Cerebellar cortex (tissue), 1 donor: ENCODE measurements at places on chromosomes 11 and 22.

GRCh38 chr11:13450832-13451397, 12.1 kb downstream of the BTBD10 start:
- DNase-seq, result no peak

DNA sequence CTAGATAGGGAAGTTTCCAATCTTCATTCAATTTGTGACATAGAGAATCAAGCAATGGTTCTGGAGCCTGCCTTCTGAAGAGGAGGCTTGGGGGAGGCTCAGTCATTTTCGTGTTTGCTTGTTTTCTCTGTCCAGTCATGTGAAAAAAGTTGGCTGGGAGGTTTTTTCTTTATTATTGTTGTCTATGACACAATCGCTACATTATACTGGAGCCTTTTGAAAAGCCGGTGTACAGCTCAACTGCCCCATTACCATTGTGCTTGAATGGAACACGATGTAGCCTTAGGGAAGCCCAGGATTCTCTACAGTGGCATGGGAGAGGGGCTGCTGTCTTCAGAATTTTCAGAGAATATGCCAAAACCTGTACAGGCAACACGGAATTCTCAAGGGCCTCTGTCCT, 57.9 kb upstream of the NCAM1 start:
- DNase-seq, result peak; percentile 20

- DNase-seq, result peak; percentile 73
Measured at GRCh38 chr11:10302744-10303557, 1.9 kb upstream of the ADM start.

GRCh38 chr11:27392278-27393114, 29.5 kb upstream of the CCDC34 start:
- DNase-seq, result no peak

DNA sequence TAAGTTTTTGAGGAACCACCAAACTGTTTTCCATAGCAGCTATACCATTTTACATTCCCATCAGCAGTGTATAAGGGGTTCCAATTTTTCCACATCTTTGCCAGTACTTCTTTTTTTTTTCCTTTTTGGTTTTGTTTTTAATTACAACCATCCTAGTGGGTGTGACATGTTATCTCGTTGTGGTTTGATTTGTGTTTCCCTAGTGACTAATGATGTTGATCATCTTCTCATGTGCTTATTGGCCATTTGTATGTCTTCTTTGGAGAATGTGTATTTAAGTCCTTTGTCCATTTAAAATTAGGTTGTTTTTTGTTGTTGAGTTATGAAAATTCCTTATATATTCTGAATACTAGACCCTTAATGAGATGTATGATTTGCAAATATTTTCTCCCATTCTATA, 59.3 kb downstream of the STIM1 start:
- no peak for DNase-seq

GRCh38 chr11:131217313-131218310, 152.8 kb upstream of the NTM start:
- no peak for DNase-seq

GRCh38 chr11:123238297-123238696, 43.2 kb upstream of the CLMP start:
- DNase-seq, result no peak

- DNase-seq, result peak; percentile 5
Measured at GRCh38 chr11:121696177-121696871, 243.6 kb upstream of the SORL1-AS1 start.

GRCh38 chr11:43567396-43567975, 113.1 kb upstream of the HSD17B12 start:
- peak; percentile 80 for DNase-seq

DNA sequence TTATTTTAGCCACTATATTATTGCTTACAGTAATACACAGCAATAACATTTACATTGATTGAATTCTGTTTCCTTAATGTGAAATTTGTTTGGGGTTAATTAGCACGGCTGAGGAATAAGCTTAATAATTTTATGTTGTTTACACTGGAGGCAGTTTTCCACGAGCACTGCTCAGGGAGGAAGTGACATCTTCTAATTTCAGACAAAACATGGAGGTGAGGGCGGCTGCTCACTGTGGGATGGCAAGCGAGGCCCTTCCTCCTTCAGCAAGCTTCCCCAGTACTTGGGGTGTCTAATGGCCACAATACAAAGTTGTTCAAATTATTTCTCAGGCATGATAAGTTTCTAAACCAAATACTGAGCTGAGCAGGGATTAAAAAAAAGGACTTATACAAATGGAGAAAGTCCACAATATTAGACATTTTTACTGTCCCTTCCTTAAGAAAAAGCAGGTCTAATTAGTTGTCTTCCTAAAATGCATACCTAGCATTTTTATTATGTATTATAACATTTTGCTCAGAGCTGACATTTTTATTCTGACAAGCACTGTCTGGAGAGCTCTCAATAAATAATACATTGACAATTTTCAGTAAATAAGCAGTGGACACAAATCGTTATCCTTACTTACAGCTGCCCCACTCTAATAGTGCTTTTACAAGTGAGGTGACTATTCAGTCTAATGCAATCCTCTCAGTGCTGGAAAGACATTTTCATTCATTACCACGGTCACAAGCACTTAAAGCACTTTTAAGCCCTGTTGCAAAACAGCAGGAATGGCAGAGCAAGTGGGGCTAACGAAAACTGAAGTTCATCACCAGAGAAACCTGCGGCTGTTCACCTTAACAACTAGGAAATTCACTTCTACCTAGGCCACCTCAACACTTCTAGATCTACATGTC, 56.2 kb downstream of the SOX6 start:
- no peak for DNase-seq

DNA sequence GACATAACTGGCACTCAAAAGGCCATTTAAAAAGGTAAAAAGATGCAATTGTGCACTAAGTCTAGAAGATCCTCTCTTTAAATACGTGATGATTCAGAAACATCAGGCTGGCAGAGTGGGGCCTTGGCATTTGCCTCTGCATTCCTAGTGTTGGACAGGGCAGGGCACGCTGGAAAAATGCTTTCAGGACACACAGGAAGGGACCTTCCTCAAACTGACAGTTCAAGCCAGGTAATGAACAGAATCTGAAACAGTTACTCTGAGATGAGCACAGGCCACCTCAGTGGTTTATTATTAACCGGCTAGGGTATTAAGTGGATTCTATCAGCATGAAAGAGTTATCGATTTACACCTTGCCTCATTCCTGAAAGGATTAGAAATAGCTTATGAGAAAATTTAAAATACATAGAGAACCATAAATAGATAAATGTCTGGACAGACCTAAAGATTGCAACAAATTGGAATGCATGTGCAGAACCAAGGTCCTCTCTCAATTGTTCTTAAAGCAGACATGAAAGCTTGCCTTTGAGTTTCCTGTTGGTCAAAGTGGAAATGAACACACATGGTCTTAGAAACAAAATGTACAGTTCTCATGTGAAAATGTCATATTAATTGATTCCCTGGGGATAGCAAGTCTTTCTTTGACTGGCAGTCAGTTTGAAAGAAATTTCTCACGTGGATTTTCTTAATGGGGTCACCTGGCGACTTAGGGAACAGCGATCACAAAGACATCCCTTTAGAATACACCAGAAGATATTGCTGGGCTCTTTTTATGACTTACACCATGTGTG, 21.5 kb upstream of the CSNK2A3 start:
- DNase-seq, result no peak

DNA sequence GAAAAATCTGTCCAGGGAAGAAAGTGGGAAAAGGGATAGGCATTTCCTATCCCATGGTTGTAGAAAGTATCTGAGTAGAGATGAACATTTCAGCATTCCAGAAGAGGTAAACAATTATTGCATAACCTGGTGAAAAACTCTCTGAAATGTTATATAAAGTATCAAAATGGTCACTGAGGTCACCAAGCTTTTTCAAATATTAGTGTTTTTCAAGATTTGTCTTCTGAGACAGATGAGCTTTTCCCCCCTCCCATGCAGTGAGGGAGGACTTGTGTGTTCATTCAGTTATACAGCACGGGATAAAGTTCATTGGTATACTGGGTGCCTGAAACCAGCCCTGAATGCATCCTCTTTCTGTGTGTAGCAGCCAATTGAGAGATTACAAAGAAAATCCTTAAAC, 1.9 kb upstream of the DEPDC7 start:
- DNase-seq, result no peak

DNA sequence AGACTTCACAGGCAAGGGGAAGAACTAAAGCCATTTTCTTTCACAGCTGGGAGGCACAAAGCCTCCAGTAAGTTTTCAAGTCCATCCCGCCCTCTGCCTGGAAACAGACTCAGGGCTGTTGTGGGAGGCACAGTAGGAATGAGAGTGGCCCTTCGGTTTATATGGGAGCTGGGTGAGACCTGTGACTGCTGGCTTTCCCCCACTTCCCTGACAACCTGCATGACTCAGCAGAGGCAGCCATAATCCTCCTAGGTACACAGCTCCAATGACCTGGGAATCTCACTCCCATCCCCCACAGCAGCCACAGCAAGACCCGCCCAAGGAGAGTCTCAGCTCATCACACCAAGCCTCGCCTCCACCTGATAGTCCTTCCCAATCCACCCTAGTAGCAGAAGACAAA, 12.1 kb upstream of the TMEM45B start:
- no peak for DNase-seq

DNA sequence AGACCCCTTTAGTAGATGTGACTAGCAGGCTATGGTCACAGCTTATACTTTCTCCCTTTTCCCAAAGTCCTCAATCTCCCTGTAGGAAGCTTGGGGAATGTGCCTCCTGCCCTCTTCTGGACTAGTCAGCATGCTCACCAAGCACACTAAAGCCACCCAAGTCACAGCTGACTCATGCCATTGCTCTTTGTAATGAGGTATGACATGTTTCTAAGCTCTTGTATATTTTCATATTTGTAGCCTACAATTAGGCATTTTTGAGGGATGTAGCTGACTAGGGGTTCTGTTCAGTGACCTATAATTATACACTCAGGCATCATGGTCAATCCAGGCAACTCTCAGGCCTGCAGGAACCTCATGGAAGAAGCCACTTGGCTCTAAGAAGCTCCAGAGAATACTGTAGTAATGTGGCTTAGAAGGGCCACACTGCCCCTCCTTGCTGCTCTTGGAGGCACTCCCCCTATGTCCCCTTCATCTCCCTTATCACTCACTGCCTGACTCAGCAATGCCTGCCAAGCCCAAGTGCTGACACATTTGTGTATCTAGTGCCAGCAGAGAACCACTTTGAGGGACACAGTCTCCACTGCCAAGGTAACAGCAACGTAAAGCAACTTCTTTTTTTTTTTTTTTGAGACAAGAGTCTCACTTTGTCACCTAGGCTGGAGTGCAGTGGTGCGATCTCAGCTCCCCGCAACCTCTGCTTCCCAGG, 86.2 kb downstream of the RPL27A start:
- no peak for DNase-seq

- no peak for DNase-seq
Measured at GRCh38 chr22:37471727-37472417, 14.3 kb downstream of the MFNG start.

- DNase-seq, result peak; percentile 91
Measured at GRCh38 chr22:29710922-29711593, 8.7 kb upstream of the CABP7 start.

DNA sequence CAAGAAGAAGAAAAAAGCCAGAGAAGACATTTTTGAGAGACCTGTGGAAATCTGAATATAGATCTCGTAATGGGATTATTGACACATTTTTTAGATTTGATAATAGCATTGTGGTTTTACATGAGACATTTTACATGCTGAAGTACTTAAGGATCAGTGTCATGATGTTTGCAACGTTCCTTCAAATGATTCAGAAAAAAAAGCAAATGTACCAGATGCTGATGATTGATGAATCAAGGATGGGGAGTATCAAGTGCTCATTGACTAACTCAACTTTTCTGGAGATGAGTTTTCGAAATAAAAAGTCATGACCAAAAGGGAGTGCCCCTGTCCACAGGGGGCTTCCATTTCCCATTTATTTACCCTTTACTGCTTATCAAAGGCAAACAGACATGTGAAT, 207.0 kb upstream of the SORL1-AS1 start:
- DNase-seq, result no peak

GRCh38 chr22:27093422-27093821, 436.0 kb downstream of the MIAT start:
- no peak for DNase-seq

DNA sequence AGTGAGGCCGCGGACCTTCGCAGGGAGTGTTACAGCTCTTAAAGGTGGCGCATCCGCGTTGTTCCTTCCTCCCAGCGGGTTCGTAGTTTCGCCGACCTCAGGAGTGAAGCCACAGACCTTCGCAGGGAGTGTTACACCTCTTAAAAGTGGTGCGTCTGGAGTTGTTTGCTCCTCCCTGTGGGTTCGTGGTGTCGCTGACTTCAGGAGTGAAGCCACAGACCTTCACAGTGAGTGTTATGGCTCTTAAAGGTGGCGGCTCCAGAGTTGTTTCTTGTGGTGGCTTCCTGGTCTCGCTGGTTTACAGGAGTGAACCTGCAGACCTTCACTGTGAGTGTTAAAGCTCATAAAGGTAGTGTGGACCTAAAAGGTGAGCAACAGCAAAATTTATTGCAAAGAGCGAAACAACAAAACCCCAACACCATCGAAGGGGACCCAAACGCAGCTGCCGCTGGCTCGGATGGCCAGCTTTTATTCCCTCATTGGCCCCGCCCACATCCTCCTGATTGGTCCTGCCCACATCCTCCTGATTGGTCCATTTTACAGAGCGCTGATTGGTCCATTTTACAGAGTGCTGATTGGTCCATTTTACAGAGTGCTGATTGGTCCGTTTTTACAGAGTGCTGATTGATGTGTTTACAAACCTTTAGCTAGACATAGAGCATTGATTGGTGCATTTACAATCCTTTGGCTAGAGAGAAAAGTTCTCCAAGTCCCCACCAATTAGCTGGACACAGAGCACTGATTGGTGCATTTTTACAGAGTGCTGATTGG, 1.2 kb upstream of the TMEM45B start:
- DNase-seq, result no peak

DNA sequence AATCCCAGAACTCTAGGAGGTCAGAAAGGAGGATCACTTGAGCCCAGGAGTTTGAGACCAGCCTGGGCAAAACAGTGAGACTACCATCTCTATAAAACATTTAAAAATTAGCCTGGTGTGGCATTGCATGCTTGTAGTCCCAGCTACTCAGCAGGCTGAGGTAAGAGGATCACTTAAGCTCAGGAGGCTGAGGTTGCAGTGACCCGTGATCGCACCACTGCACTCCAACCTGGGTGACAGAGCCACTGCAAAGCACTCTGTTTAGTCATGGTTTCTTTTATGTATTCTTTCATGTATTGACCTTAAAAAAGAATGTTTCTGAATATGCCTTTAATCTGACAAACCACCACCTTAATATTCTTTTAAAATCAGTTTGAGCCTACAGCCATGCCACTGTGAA, 52.2 kb downstream of the BIRC2 start:
- DNase-seq, result no peak

DNA sequence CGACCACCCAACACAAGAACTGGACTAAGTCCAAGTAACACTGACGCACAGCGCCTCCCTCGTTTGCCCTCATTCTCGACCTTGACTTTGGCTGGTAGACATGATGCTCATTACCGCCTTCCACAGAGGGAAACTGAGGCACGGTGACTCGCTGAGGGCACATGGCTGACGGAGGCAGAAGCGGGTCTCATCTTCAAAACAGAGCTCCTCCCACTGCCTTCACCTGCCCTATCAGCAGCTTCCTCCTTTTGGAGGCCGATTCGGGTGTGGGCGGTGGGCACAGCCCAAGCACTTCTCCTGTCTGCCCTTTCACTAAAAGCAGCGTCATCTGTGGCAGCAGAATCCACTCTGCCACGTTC, 2.0 kb upstream of the KMT5B start:
- no peak for DNase-seq

GRCh38 chr11:15378941-15379340, 264.2 kb downstream of the INSC start:
- DNase-seq, result no peak
